ENCODE measurements at places on chromosomes 3 and 15.

DNA sequence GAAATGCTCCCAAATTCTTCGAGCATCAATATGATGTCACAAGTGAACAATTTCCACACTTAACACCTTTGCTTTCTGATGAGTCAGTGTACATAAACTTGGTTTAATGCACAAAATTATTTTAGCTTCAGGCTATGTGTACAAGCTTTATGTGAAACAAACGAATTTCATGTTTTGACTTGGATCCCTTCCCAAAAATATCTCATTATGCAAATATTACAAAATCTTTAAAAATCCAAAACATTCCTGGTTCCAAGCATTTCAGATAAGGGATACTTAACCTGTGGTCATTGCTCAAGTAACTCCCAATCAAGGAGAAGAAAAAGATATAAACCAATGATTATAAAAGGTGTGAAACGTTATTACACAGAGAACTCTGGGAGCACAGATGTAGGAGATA, 25.2 kb downstream of the RAB5A start:
- peak; percentile 46 for DNase-seq

DNA sequence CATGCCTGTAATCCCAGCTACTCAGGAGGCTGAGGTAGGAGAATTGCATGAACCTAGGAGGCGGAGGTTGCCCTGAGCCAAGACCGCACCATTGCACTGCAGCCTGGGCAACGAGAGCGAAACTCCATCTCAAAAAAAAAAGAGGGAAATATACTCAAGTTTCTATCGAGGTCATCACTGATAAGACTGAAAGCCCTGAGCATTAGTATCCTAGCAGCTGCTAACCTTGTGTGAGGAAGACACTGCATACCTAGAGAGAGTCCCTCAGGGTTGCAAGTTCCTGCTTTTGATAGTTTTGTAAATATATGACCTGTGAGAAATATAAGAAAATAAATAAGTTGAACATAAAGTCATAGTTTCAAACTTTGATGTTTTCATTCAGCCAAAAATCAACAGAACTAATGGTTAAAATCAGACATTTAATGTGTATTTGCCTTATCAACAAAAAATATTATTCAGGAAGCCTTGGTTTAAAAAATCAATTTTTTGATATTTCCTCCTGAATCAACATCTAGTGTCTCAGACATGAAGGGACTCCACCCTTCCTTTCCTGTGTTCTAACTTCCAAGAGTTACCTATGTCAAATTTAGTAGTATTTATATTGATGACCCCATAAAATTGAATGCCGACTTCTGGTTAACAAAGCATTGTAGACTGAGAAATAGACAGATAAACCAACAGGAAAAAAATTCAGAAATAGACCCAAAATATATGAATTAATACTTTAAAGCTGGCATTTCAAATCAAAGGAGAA, 19.8 kb upstream of the USP3 start:
- DNase-seq, result no peak

- DNase-seq, result no peak
Observed at GRCh38 chr3:132829101-132829500, 106.9 kb upstream of the NPHP3 start.

GRCh38 chr3:167487556-167487955, 13.7 kb upstream of the SERPINI2 start:
- DNase-seq, result no peak

- DNase-seq, result peak; percentile 35
Observed at GRCh38 chr3:24545887-24546286, 51.2 kb upstream of the THRB start.

- DNase-seq, result no peak
Observed at GRCh38 chr3:86221601-86222000, 769.3 kb downstream of the VGLL3 start.

DNA sequence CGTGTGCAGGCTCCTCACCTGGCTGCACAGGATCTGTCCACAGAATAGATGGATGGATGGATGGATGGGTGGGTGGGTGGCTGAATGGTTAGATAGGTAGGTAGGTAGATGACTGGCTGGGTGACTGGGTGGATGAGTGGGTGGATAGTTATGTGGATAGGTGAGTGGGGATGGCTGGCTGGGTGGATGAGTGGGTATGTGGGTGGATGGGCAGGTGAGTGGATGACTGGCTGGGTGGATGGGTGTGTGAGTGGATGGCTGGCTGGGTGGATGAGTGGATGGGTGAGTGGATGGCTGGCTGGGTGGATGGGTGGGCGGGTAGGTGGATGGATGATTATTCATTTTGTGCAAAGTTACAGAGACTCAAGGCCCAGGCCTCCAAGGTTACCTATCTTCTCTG, 172.9 kb upstream of the CTDSPL start:
- no peak for DNase-seq

GRCh38 chr3:129224984-129225393, 24.4 kb upstream of the COPG1 start:
- DNase-seq, result peak; percentile 89

- DNase-seq, result no peak
Observed at GRCh38 chr15:93331545-93332167, 242.6 kb upstream of the RGMA start.

DNA sequence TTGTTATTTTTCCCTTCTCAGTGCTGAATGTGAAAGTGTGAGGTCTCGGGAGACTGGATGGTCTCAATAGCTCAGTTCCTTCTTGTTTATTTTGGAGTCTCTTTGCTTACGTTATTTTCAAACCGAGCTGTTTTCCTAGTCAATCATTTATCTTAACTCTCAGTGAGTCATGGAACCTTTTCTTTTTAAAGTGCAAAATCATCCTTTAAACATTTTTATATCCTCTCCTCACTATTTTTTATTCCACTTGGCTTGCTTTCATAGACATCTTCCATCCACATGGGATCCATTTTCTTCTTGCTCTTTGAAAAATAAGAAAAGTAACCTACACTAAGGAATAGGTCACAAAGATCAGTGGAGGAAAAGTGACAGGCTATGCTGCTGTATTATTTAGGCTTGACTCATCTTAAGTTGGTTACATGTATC, 497.8 kb downstream of the NAALADL2 start:
- DNase-seq, result no peak

All from GM23248 (cell line).